NCI-H1417 (cell line): ENCODE measurements at places on chromosomes 3 and 15.
A peak's percentile ranks its signal among the peaks of the same experiment; 100 is the strongest.

GRCh38 chr15:98213346-98213979 is 253.0 kb downstream of the ARRDC4 start:
- DNase-seq, result no peak

DNA sequence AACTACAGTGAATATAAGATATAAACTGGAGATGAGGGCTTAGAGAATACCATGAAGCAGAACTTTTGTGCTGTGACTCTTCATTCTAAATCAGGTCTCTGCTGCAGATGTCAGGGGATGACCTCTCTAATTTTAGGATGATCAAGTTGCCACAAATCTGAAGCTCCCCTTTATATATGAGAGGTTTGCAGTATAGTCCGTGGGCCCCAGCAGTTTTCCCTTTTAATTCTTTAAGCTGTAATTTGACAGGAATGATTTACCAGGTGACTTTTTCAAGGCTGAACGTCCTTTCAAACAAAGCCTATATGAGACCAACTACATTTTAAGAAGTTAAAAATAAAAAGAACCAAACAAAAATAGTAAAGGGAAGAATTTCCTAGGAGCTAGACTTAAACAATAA is 4.9 kb upstream of the PLOD2 start:
- no peak for DNase-seq

DNA sequence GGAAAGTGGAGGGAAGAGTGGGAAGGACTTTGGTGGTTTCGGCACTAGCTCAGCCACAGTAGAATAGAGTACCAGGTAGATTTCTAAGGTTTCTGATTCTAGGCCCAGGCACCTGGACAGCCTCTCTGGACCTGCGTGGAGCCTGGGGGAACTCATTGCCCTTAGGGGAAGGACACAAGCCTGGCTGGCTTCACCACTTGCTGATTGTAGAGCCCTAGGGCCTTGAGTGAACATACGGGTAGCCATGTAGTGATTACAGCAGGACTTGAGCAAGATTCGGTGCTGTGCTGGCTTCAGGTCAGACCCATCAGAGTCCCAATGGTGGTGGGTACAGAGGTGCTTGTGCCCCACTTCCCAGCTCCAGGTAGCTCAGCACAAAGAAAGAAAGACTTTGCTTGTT is 47.0 kb downstream of the FAM81A start:
- no peak for DNase-seq

DNA sequence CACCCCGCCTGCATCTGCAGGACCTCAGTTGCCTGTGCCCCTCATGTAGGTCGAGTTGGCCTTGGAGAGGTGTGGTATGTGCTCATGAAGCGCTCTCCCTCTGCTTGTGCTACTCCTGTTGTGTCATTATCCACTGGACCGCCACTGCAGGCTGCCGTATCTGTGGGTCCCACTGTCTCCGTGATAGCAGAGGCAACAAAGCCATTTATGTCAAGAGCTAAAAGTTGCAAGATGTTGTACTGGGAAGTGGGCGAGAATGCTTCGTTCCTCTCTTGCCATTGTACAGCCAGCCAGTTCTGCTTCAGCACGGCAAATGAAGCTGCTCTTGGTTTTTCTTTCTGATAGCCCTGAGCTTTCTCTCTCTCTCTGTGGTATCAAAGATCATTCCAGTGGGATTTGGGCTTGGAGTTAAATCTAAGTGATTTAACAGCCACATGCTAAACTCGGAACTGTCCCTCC is 89.0 kb downstream of the TMEM212 start:
- DNase-seq, result no peak

- DNase-seq, result peak; percentile 82
These were observed 5.5 kb downstream of the MELTF start for GRCh38 chr3:197023998-197024651.

GRCh38 chr3:59774634-59775033 is 724.8 kb upstream of the CFAP20DC start:
- no peak for DNase-seq

- DNase-seq, result peak; percentile 69
These were observed 13.0 kb upstream of the MANF start for GRCh38 chr3:51371943-51372557.

DNA sequence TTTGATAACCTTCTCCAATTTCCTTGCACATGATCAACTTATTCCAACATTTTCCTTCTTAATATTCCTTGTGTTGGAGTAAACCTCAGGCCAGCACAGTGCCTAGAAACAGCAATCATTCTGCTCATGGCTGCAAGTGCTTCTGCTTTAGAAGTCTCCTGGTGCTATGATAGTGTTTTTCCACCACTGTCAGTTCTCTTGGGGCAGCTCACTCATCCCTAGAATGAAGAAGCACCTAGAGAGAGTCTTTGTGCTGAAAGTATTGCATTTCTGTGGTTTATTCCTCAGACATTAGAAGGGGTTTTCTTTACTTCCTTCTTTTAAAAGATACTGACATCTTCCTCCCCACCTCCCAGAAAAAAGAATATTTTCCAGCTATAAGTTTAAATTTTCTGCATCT is 183.5 kb downstream of the RYR3 start:
- no peak for DNase-seq

DNA sequence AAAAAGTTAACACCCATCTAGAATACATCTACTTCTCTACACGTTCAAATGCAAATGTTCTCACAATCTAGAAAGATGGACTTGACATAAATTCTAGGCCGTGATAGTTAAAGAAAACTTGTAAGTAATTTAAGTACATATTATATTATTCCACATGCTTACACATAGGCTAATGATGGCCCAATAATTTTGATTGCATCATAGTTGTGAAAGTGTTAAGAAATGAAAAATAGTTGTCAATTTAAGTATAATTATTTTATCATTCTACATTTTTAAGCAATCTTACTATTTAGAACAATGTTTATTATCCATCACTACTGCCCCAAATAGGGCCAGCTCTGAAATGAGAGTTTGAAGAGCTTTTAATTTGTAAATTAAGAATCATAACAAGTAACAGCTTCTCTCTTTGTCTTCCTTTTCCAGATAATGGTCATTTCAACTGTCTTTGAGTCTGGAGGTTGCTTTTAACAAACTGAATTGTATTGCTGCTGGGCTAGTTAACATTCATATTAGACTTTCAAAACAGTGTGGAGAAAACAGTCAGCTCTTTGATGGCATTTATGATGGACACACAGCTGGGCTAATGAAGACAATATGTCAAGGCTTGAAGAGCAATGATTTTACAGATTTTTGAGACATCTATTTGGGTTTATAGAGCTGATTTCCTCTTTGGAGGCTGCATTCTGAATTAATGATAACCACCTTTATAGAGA is 246.1 kb upstream of the KCNH8 start:
- no peak for DNase-seq

GRCh38 chr3:26623419-26624208 is 1.0 kb downstream of the LRRC3B start:
- peak; percentile 39 for DNase-seq

- peak; percentile 87 for DNase-seq
These were observed 649 bp upstream of the PLOD2 start for GRCh38 chr3:146161663-146162002.

GRCh38 chr3:153171918-153172317 is 9.9 kb downstream of the RAP2B start:
- DNase-seq, result no peak

- DNase-seq, result no peak
These were observed 39.2 kb downstream of the DUT start for GRCh38 chr15:48370460-48370859.

GRCh38 chr15:38176155-38176554 is 76.5 kb upstream of the SPRED1 start:
- no peak for DNase-seq

DNA sequence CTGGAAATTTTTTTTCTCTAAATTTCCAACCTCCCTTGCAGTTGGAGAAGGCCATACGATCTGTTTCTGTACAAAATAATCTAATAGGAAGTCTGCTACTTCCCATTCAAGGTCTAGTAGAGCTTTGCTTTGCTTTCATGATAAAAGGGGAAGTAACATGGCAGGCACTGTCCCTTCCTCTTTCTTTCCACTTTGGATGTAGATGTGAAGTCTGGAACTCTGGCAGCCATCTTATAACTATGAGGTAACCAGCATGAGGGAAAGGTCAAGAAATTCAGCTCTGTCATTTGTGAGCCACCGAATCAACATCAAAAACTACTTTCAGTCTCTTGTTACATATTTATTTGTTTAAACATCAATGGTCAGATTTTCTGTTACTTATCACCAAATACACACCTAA is 156.3 kb downstream of the MTHFS start:
- no peak for DNase-seq

GRCh38 chr3:119279584-119280243 is 14.5 kb upstream of the ARHGAP31 start:
- DNase-seq, result no peak

GRCh38 chr3:108983051-108983450 is 29.4 kb upstream of the GUCA1C start:
- no peak for DNase-seq

GRCh38 chr3:46708401-46709156 is 7.4 kb downstream of the TMIE start:
- DNase-seq, result no peak

DNA sequence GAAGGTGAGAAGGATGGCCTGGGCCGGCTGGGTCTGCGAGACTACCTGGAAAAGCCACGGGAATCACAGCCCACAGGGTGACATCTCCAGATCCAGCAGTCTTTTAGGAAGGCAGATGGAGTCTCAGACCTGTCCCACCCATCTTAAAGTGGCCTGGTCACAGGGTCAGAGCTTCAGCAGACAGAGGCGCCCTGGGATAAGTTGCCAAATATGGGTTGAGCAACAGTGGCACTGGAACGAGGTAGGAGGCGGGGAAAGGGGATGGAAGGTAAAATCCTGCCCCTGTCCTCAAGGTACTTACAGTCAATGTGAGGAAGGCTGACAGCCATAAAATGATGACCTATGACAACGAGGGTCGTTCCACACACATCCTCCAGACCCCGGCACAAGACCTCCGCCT is 80.7 kb downstream of the LIPC start:
- no peak for DNase-seq

GRCh38 chr3:186880406-186880805 is 37.9 kb downstream of the ADIPOQ start:
- DNase-seq, result no peak

GRCh38 chr3:50378024-50378423 is 18.7 kb upstream of the TMEM115 start:
- no peak for DNase-seq

DNA sequence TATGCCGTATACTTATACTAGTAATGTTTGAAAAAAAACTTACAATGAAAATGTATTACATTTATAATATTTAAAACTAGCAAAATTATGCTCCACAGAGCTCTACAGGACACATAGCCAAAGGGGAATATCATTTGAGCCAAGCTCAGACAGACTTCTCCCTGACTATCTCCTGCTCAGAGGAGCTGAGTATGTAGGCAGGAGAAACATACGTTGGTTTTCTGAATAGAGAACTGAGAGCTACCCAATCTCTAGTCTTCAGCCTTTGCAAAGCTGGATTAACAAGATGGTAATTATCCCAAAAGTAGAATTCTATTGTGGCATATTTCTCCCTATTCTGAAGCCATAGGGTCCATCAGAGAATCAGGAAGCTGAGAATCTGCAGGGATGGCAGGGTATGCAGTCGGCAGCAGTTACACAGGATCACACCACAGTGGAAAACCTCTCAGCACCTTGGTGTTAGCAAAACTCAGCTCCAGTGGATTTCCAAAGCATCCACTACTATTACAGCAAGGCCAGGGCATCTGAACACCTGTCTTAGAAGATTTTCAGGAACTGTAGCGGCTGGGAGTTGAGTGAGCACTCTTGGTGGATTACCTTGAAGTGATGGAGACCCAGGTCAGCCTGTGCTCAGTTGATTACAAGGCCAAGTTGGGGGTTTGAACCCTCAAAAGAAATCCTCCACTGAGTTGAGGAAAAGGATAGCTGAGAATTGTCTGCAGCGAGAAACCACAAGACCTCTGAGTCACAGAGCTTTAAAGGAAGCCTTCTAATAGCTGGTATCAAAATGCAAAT is 30.1 kb downstream of the GPR15 start:
- DNase-seq, result no peak

- DNase-seq, result peak; percentile 84
These were observed at the start of gene TMEM266 for GRCh38 chr15:76059320-76060117. TMEM266 (plus strand) TSS chr15:76059985; CDS start chr15:76134264, 74,279 bp downstream.

GRCh38 chr3:190053919-190054672 is 66.6 kb downstream of the P3H2 start:
- no peak for DNase-seq

- no peak for DNase-seq
These were observed 176.9 kb downstream of the BBX start for GRCh38 chr3:107699682-107700081.

GRCh38 chr3:66253790-66254620 is 33.2 kb downstream of the SLC25A26 start:
- peak; percentile 5 for DNase-seq

DNA sequence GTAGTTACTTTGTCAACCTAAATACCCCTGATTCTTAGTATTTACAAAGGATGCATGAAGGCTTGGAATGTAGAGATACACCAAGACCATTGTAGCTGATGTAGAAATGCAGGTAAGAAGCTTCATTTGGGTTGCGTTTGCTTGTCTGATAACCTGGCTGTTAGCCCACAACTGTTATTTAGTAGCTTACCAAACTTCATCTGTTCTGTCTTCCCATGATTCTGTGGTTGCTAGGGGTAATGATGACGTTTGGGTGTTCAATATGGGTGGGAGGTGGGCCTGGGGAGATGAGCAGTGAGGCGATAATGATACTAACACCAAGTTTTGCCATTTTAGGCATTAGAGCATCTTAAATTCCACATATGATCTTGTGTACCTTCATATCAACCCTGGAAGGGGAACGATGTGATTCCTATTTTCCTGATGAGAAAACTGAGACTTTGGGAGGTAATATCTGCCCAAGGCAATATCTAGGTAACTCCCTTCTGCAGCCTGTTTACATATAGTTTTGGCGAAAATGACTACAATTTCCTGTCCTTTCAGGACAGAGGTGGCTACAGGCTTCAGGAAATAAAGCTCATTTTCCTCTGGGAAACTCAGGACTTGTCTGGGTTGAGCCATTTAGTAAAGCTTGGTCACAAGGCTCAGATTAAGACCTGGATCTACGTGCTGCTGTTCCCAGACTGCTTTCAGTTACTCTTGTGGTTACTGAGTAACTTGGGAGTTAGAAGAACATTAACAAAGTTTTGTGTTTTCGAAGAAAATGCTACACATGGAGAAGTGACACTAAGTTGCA is 26.8 kb downstream of the FNDC3B start:
- no peak for DNase-seq

DNA sequence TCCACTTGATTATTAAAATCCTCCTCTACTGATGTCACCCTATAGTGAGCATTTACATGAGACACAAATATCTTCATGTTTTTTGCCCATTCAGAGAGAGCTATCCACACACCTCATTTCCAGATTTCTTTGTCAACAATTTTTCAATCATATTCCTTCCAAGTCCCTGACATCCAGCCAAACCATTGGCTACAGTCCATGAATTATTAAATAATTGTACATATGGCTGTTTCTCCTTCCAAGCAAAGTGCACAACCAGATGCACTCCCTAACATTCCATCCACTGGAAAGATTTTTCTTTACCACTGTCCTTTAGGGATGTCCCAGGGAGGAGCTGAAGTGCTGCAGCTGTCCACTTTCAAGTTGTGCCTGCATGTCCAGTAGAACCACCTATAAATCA is 328.0 kb upstream of the MDFIC2 start:
- DNase-seq, result no peak

GRCh38 chr3:65551945-65552344 is 486.8 kb downstream of the MAGI1 start:
- peak; percentile 65 for DNase-seq
